Lung microvascular endothelial cell (primary cell): ENCODE measurements at places on chromosomes 4 and X.

- DNase-seq, result no peak
These were observed 80.8 kb downstream of the CC2D2A start for GRCh38 chr4:15550491-15550890.

DNA sequence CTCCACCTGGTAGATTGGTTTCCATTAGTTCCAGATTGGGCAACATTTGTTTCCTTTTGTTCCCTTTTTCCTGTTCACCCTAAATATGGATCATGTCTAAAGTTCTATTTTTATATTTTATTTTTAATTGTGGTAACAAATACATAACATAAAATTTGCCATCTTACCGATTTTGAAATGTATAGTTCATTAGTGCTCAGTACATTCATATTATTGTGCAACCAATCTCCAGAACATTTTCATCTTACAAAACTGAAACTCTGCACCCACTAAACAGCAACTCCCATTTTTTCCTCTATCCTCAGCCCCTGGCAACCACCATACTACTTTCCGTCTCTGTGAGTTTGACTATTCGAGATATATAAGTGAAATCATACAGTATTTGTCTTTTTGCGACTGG, 14.2 kb upstream of the RPS6KA3 start:
- DNase-seq, result no peak

GRCh38 chrX:129695937-129696336, 41.2 kb upstream of the APLN start:
- no peak for DNase-seq

GRCh38 chr4:84477738-84478137, 21.4 kb downstream of the NKX6-1 start:
- DNase-seq, result no peak

GRCh38 chr4:106985830-106986229, 50.3 kb downstream of the DKK2 start:
- no peak for DNase-seq

GRCh38 chrX:122783918-122784317, 400.2 kb upstream of the GRIA3 start:
- DNase-seq, result no peak

- DNase-seq, result no peak
These were observed 34.8 kb upstream of the DCK start for GRCh38 chr4:70958681-70959080.

- DNase-seq, result no peak
These were observed 19.9 kb downstream of the MAGEB17 start for GRCh38 chrX:16187024-16187760.

DNA sequence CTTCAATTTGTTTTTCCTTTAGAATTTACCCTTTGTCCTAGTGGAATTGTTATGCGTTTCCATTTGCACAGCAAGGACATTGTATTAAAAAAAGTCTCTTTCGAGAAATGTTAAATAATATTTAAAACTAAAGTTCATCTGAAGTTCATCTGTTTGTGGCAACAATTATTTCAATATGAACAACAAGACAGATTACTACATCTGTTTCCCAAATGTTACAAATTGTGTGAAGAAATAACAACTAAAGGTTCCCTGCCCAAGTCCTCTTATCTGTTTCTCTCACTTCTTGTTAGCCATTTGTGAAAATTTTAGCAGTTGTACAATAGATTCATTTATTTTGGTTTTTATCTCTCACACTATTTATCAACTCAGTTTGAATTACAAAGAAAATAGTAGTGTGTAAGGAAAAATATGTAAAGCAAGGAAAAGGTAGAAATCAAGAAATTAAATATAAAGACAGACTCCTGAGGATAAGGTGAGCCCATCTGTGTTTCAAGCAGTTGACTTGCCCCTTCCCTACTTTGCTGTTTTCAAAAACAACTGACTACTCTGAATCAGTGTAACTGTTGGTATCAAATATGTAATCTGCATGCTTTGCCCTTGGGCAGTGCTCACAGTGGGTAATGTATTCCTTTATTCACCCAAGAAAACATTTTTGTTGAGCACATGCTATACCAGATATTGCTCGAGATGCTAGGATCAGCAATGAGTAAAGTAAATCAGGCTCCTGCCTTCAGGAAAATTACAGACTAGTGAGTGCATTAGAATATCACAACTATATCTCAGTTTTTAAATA, 118.9 kb upstream of the PCDH7 start:
- no peak for DNase-seq

GRCh38 chr4:184270808-184271413, 53.2 kb upstream of the ENPP6 start:
- no peak for DNase-seq

DNA sequence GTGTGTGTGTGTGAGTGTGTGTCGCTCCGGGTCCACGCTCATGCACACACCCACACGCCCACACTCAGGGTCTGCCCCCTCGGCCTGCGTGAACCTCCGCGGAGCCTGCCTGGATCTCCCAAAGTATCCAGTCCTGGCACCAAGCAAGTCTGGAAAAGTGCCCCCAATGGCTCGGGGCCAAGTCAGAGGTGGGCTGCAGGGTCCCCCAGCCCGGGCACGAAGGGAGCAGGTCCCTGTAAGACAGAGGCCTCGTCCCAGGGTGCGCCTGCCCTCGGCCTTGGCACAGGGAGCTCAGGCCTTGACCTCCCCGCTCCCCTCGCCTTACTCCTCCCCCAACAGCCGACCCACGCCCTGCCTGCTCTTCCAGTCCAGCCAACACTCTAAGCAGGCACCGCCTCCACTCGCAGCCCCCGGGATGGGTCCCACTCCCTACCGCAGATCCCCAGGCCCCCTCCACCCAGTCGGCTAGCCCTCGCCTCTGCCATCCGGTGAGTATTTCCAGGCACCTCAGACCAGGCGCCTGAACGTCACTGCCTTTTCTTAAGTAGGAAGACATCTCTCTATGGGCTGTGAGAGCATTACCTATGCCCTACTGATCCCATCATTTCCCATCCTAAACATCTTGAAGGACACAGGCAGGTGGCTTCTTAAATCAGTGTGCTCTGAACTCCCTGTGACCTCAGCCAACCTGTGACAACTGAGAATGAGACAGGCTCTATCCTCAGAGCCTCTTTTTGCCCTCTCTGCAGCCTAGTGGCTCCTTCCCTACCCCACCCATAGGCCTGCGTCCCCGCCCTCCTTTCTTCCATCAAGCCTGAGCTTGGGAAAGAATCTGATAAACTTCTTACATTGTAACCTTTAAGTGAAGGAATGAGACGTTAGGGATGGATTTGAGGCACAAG, 704 bp downstream of the FAM114A1 start:
- peak; percentile 36 for DNase-seq

DNA sequence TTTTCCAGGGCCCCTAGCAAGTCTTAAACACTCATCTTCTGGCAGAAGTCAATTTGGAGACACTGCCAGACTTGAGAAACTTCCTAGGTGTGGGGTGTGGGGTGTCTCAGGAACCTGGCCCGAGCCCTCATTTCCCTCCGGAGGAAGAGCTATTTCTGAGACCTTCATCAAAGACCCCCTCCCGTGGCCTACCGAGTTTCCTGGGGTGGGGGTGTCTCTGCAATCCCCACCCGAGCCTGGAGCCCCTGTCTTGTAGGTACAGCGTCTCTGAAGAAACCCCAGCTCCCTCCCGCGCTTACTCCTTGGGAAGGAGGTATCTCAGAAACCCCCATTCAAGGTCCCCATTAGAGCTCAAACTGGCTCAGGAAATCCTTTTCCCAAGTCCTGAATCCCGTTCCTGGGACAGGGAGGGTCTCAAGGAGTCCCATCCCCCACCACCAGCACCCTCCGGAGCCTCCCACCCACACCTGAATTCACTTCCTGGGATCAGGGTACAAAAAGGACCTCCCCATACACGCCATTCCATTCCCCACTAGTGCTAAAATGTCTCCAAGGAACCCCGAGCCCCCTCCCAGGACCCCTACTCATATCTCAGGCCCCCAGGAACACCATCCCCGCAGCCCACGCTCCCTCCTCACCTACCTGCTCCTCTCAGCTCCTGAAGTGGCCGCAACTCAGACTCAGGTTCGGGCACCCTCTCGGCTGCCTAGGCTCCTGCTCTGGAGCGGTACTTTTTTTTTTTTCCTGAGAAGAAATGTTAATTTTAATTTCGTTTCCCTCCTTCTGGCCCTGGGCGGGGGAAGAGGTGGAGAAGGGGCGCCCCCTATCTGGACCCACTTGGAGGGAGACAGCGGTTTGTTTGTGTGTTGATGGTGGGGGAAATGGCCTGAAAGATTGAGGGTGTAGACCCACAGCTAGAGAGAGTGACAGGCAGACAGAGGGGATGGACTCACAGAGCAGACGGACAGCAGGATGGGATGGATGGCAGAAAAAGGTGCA, 1.1 kb downstream of the SLC38A5 start:
- no peak for DNase-seq

DNA sequence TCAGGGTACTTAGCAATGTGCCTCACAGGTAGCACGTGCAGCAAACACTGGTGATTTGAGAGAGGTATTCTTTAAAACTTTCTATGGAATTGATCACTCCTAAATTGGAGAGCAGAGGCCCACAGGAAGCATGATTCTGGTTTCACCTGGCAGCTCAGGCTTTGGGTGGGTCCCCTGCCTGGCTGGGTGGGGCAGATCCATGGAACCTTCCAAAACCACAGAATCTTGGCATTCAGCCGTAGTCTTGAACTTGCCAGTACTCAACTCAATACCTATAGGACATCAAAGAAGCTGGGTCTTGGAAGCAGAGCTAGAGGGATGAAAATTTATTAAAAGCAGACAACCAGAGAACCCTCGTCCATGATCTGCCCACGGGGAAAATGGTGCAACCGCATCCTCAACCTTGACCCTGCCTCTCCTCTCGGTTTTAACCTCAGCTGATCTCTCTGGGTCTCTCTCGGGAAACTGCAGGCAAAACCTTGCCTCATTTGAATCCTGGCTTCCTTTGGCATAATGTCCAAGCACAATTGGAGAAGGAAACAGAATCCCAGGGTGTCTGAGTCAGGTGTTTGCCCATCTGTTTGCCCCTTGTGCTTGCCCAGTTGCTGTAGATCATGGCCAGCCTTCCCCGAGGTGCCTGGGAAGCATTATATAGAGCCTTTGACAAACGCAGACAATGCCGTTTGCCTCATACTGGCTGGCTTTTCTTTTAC, 22.9 kb downstream of the OTOP1 start:
- DNase-seq, result no peak

GRCh38 chr4:57430726-57431125, 320.5 kb upstream of the IGFBP7 start:
- DNase-seq, result no peak

DNA sequence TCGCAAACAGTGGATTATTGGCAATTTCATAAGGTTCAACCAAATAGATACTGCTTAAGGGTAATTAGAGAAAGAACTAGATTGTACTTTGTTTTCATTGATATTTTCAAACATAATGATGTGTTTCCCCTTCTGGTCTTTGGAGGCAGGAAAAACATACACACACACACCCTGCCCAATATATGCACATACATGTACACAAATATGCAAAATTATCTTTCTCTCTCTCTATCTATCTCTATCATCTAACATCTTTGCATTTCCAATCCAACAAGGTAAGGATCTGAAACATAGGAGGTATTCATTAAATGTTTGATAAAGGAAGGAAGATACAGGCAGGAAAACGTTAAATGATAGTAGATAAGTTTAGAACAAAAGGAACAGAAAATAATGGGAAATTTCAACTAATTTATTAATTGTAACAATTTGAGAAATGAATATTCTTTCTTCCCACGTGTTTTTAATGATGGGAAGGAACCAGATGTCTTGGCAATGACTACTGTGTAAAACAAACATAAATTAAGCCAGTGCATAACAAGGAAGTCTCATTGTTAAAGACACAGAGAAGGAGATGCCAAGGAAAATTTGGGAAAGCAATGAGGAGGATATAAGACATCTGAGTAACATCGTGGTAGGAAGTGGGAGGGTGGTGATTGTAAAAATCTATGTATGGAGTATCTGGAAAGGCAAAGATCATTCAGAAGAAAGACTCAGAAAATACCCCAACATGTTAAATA, 532.1 kb downstream of the GBA3 start:
- no peak for DNase-seq

GRCh38 chrX:100731441-100732281, at the start of gene SYTL4:
TSS of gene SYTL4 (minus strand) at chrX:100732121. CDS start at chrX:100702037, 30,084 bp downstream.
- peak; percentile 18 for DNase-seq

DNA sequence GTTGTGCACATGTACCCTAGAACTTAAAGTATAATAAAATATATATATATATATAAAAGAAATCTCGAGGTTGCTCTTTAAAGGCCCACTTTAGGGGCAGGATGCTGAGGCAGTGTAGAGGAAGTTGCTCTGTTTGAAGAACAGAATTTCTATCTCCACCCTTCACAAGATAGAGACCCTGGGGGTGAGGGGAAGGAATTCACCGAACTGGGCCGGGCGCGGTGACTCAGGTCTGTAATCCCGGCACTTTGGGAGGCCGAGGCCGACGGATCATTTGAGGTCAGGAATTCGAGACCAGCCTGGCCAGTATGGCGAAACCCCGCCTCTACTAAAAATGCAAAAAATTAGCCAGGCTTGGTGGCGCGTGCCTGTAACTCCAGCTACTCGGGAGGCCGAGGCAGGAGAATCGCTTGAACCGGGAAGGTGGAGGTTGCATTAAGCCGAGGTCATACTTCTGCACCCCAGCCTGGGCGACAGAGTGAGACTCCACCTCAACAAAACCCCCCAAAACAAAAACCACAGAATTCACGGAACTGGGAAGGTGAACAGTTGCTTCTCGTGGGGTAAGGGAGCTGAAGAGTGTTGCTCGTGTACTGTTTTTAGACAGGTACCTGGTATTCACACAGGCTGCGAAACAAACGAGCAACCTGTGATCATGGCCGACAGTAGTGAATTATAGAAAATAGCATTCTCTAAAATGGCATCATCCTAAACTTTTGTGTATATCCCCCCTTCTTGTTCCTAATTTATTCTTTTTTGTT, 6.2 kb downstream of the PLAC8 start:
- DNase-seq, result no peak

DNA sequence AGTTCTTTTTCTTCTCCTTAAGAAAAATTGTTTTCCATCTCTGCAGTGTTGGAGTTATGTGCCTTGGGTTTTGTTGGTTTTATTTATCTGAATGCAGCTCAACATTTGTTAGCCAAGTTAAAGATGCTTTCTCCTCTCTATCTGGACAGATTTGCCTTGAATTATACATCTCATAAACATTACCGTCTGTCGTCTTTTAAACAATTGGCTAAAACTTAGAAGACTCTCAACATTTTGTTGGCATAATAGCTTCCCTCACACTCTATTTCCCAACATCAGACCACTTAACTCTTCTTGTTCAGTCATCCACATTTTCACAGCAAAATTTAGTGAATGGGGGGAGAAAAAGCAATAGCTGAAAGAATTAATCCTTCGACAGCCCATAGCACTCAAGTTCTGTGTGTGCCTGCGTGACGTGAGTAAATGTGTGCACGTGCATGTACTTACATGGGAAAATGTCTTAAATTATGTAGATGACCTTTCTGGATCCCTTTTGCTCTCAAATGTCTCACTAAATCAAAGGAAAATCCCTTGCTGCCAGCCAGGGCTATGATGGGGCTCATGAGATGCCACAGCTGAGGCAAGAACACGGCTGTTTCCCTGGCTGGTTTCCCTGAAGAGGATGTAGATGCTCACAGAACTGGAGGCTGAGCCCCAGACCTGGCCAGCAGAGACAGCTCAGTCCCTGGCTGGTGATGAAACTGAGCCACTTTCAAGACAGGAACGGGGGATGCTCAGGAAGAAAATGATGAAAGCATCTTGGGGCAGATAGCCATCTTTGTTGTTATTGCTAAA, 382.2 kb downstream of the FBXW7 start:
- no peak for DNase-seq
